ENCODE measurements at places on chromosomes 5 and 9.

- DNase-seq = no peak
Measured at GRCh38 chr9:127077644-127077946, 44.8 kb downstream of the ANGPTL2 start.

DNA sequence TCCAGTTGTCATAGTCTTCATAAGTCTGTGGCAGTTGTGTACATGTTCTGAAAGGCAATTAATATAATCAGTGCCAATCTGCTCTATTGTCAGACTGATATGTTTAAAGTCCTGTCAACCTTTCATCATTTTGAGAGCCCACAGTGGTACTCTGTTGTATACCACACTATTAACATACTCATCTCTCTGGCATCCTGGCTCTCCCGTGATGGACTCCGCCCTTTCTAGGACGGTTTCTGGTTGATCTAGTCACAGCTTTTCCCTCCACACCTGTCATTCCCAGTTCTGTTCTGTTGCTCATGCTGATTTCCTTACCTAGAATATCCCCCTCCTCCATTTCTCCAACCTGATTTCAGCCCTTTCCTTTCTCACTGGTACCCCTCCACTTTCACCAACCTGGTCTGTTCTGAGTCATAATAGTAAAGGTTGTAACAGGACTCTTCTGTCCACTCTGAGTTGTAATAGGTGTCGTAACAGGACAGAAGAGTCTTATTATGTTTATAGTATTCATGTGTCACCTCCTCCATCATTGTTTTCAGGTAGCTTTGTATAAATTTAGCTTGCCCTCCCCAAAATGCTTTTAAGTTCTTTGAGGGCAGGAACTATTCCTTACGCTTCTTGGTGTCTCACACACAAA, 4.1 kb downstream of the PTCD2 start:
- DNase-seq = peak; percentile 8

- no peak for DNase-seq
Measured at GRCh38 chr9:127606043-127606442, 6.0 kb upstream of the STXBP1 start.

DNA sequence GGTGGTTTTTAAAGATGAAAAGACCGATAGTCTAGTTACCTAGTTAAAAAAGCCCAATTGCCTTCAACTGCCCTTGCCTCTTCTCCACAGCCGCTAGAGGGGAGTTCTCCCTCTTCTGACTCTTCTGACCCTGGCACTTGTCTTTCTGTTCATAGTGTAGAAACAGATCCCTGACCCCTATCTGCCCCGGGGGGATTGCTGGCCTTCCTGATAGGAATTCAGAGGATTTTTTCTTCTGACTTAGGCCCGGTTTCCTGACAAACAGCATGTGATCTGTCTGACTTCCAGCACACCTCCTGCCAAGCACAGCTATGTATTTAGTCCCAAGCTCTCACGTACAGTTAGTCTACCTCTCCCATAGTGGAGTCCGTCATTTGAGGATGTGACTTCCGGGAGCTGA, 5.0 kb upstream of the TMEM268 start:
- no peak for DNase-seq

- peak; percentile 90 for DNase-seq
Measured at GRCh38 chr5:96297290-96297689, 135.8 kb downstream of the PCSK1 start.

- peak; percentile 63 for DNase-seq
Measured at GRCh38 chr5:79255786-79256557, 20.0 kb downstream of the JMY start.

GRCh38 chr5:142870532-142871362, 100.6 kb downstream of the ARHGAP26 start:
- DNase-seq = no peak

DNA sequence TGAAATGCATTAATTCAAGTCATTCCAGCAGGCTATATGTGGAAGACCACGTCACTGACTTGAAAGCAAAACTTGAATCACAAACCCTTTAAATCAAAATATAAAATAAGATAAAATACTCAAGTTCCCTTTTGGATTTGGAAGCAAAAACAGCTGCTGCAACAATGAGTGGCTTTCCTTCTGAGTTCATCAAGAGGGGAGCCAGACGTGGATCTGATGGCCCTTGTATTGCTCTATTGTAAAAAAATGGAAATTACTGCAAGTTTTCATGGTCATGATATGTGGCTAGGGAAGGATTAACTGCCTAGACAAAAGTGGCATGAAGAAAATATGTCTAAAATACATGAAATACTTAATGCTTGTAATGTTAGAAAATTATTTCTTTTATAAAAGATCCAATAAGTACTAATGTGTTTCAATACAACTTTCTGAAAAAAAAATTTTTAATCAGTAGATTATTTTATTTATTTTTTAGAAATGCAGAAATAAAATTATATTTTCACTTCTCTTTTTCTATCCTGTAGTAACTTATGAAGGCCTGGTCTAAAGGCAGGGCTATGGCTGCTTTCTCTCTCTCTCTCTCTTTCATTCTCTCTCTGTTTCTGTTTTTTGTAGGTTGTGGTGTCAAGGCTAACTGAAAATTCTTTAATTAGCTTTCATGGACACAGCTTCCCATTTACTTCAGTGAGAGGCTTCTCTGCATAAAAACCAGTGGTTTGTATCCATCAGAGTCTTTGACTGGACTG, 24.0 kb downstream of the LIX1 start:
- no peak for DNase-seq

DNA sequence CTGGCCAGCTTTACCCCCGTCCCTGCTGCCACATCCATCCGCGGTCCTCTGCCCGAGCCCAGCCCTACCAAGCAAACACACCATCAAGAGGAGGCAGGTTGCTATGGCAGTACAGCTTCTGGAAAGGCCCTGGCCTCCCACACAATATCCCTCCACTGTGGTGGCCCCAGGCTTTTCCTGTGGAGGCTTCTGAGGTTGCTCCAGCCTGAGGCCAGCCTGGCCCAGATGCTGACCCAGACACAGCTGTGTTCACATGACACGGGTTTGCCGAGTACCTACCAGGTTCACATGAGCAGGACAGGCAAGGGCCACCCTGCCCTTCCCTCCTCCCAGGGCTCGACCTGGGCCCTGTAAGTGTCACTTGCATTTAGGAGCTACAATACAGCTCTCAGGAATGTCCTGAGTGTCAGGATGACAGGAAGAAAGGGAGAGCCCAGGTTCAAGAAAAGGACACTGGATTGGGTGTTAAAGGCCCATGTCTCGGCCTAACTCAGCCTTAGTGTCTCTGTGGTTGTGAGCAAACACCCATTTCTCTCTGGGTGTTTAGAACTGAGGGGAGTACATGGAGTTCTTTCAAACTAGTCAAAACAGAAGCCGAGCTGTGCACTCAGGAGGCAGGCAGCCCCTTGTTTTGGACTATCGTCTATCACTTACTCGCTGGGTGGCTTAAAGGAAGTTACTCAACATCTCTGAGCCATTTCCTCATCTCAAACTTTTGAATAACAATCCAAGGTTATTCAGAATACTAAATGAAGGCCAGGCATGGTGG, 40.2 kb downstream of the NAIF1 start:
- peak; percentile 20 for DNase-seq

- no peak for DNase-seq
Measured at GRCh38 chr5:72369711-72370110, 49.5 kb downstream of the PTCD2 start.

DNA sequence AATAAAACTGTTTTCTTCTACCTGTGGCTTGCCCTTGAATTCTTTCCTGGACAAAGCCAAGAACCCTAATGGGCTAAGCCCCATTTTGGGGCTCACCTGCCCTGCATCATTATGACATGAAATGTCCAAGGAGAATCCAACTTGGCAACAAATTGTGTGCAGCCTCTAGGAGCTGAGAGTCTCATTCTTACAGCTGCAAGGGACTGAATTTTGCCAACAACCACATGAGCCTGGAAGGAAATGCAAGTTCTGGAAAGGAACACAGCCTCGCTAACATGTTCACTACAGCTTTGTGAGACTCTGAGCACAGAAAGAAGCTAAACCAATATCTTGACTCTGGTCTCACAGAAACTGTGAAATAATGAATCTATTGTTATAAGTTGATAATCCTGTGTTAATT, 94.8 kb upstream of the CDH12 start:
- DNase-seq = no peak

DNA sequence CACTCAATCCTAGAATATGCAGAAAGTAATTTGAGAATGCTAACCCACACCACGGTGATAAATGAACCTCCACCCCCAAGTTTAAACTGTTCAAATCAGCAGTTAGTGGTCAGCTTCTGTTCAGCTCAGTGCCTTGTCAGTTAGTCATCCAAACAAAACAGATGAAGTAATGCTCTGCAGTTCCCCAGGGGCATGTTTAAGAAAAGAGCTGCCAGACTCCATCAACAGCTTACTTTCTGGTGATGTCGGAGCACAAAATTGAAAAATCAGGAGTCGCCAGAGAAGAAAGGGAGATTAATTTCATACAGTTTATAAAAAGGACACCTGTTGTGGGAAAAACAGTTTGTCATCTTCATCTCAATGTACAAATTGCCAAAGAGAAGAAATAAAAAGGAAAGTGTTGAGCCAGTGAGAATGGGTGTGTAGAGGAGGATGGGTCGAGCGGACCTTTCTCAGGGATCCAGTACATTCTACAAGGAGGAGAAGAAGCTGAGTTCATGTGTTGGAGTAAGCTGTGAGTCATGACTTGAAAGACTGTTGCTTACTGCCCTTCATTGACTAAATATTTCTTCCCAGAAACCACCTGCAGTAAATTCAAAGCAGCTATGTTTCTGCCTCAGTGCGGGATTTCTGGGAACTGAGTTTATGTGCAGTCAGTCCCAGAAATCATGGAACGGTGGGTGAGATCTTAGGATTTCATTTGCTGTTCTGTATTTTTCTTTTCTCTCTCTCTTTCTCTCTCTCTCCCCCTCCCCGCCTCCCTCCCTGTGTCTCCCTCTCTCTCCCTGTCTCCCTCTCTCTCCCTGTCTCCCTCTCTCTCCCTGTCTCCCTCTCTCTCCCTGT, 13.7 kb downstream of the TRIO start:
- DNase-seq = peak; percentile 98

DNA sequence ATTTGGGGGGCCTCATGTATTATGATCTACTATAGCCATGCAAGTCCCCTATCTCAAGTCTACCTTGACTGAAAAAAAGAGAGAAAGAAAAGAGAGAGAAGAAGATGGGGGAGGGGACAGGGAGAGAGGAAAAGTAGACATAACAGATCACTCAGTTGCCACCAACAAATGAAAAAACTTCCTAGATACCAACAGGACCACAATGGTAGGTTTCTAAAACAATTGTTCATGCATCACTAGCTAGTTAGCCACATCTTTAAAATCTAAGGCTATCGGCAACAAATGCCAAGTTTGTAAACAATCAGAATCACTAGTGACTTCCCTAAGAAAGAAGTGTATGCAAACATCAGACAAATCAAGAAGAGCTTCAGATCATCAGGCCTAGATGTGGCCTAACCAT, 328.2 kb downstream of the BNC2 start:
- DNase-seq = no peak

- peak; percentile 15 for DNase-seq
Measured at GRCh38 chr5:10649666-10650380, 86.0 kb downstream of the ANKRD33B start.

GRCh38 chr5:171978016-171978415, 28.4 kb downstream of the FBXW11 start:
- DNase-seq = no peak

GRCh38 chr9:20023210-20023905, 234.5 kb upstream of the SLC24A2 start:
- DNase-seq = no peak

- no peak for DNase-seq
Measured at GRCh38 chr5:10861423-10861790, 100.4 kb upstream of the DAP start.

- peak; percentile 32 for DNase-seq
Measured at GRCh38 chr9:104386425-104387069, 117.5 kb upstream of the OR13F1 start.

GRCh38 chr9:130446101-130446861, 1.5 kb downstream of the ASS1 start:
- peak; percentile 95 for DNase-seq

DNA sequence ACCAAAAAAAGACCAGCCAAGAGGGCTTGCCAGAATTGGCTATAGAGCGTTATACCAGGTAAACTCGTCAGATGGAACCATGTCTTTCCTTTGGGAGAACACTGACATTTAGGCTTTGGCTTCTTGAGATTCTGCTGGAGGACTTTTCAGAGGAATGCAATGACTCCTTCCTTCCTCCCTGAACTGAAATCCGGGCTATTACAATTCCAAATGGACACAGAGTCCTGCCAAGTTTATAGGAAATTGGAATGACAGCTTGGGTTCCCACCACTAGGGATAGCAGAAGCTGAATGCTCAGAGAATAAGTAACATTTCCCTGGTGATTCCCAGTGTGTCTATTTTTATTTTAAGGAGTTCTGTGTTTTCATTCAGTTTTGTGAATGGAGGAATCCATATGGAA, 143.0 kb downstream of the FGF1 start:
- DNase-seq = peak; percentile 91

DNA sequence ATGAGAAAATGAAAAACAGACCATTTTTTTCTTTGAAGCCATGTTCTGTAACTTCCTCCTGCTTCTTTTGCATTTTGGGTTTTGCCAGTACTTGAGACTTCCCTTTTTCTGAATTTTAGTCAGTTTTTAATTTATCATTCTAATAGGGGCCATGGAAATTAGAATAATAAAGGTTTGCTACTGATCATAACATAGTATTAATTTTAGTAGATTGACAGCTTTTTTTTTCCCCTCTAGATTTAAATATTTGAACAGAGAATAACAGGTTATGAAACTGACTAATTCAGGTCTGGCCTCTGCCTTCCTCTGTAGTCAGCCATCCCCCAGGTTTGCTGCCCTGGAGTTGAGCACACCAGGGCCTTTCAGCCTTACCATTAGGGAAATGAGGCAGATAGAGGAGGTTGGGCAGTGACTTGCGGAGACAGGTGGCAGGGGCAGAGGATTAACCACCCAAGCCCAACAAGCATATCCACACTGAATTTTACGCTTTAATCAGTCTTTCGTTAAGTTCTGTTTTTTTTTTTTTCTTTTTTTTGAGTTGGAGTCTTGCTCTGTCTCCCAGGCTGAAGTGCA, 80.1 kb upstream of the TNFAIP8 start:
- no peak for DNase-seq

- DNase-seq = no peak
Measured at GRCh38 chr5:35383041-35383440, 152.8 kb upstream of the PRLR start.

DNA sequence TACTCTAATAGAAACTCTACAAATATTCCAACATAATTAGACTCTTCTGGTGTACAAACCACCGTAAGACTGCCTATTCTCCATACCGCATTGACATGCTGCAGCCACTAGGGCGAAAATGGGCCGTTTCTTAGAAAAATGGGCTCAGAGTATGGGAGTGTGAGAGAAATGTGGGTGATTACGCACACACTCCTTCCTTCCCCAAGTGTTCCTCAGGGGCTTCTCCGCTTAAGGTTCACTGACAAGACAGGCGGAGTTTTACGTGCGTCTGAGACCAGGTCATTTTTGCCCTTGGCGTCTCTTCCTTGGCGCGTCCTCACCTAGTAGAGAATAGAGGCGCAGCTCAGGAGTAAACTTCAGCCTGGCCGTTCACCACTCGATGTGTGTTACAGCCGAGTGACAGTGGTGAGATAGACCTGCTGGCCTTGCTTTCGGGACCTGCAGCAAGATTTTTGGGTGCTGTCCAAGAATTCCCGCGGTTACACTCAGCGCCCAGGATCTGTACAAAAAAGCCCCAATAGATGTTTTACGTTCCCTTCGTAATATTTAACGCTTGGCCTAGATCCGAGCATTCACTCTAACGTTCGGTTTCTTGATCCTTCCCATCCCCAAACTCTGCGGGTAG, 1.8 kb upstream of the NTRK2 start:
- DNase-seq = peak; percentile 24

- DNase-seq = no peak
Measured at GRCh38 chr9:2962471-2963172, 118.7 kb upstream of the PUM3 start.
